Activated T-cell treated with anti-CD3 and anti-CD28 coated beads, Interleukin-2, amount 50 U/mL, for 1 hour (primary cell): ENCODE measurements at places on chromosomes 12 and 14.

GRCh38 chr14:99668307-99669295 is 15.5 kb upstream of the CYP46A1 start:
- no peak for DNase-seq

- DNase-seq: no peak
Measured at GRCh38 chr14:23183158-23183470, 346 bp downstream of the SLC7A8 start.

GRCh38 chr12:63963868-63964267 is 119.4 kb downstream of the SRGAP1 start:
- no peak for DNase-seq

DNA sequence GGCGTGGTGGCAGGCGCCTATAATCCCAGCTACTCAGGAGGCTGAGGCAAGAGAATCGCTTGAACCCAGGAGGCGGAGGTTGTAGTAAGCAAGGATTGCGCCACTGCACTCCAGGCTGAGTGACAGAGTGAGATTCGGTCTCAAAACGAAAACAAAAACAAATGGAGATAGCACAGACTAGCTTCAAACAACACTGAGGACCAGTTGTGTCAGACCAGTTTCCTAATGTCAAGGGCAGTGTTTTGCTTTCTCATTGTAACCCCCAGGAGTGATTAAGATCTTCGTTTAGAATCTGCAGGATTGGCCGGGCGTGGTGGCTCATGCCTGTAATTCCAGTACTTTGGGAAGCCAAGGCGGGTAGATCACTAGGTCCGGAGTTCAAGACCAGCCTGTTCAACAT is 18.5 kb downstream of the RPGRIP1 start:
- no peak for DNase-seq

- DNase-seq: no peak
Measured at GRCh38 chr12:115370650-115371049, 686.7 kb upstream of the TBX3 start.

DNA sequence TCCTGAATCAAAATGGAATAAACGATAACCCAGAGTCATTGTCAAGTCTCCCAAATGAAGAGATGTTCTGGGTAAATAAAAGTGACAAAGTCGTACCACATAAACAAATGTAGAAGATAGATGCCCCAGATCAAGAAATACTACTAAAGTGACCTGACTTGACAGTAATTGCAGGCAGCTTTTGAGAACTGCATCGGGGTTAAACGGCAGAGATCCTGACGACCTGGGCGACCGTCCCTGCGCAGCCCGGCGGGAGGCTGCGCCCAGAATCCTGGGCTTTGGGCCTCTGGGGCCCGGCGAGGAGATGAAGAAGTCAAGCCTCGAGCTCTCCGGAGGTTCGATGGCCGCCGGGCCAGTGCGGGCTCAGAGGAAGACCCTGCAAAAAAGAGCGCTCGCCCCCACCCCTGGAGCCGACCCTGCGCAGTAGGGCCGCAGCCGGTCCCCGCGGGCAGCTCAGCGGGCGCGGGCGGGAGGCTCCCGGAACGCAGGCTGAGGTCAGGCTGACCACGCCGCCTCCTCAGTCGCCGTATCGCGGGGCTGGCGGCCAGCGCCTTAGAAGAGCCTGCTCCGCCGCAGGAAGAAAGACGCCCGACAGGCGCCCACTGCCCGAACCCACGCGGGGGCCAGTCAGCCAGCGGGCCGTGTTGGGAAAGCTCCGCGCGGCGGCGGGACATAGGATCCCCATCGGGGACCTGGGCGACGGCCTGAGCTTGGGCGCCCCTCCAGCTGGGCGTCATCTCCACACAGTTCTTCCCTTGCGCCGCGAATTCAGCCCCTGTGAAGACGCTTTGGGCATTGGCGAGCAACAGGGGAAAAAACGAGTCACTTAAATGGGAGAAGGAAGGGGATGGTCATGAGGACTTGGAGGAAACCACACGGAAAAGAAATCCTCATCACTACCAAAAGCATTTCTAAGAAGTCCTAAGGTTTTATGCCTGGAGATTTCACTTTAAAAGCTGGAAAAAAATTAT is 16.0 kb downstream of the NKX2-1 start:
- DNase-seq: no peak

DNA sequence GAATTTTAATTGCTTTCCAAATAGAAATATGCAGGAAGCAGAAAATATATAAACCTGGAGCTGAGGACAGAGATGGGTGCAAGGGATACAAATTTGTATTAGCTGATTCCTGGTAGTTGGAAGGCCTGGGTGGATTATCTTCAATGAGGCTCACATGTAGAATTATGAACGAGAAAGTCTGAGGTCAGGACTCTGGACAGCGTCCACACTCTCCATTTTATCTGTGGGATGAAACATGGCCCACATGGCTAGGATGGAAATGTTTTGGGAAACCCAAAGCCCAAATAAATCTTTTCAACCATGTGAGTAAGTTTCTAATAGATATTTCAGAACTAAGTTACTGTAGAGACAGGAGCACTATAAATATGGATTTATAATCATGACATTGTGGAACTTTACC is 256.1 kb downstream of the APAF1 start:
- no peak for DNase-seq

GRCh38 chr12:50070314-50071060 is 13.1 kb downstream of the ASIC1 start:
- peak; percentile 65 for DNase-seq

- DNase-seq: no peak
Measured at GRCh38 chr14:58796242-58797009, 158.7 kb downstream of the DACT1 start.

- DNase-seq: no peak
Measured at GRCh38 chr14:88154926-88155325, 150.0 kb downstream of the GPR65 start.

- no peak for DNase-seq
Measured at GRCh38 chr14:104440297-104440956, 139.1 kb upstream of the C14orf180 start.
